ENCODE measurements at places on chromosomes 4 and X.

- peak; percentile 94 for DNase-seq
These were observed at the start of gene CAMK2D for GRCh38 chr4:113761620-113762185. TSS of gene CAMK2D (minus strand) at chr4:113761738. CDS start at chr4:113761068, 670 bp downstream.

DNA sequence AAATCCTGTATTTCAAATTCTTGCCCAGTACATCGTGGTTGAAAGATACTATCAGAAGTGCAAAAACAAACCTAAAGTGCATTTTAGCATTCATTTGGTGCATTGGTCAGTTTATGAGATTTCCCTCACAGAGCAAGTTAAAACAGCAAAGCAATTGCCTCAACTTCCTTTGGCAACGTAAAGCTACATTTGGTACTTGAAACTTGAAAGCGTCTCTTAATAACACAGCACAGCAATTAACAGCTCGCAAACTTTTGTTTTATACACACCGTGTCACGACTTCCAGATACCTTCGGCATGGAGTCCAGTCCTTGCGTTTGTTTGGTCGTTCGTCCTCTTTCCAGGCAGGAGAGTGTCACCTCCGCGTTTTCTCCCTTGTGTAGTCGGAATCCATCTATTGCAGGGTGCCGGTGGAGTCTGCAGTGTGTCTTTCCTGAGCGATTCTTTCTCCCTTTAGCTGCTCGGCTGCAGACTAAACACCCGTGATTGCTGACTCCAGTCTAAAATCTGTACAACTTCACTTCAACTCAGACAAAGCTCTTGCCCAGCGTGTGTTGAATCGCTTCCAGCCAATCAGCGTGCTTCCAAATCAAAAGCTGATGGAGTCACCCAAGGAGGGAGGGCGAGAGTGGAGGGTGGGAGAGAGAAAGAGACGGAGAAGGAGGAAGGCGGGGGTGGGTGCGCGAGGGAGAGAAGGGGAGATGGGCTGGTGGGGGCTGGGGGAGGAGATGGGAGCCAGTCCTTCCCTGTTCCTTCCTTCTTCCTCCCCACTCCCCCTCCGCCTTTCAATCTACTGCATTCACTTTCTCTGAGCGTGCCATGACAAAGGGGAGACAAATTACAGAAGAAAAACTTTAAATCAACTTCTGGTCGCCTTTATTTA lies at the start of gene PCDH18:
Gene PCDH18, minus strand, starts transcription at position 509 of the 883 bp plus-strand sequence. Its CDS starts 406 bp downstream, at position 103.
- peak; percentile 100 for DNase-seq

GRCh38 chr4:124803641-124804040 lies 91.1 kb upstream of the ANKRD50 start:
- DNase-seq, result peak; percentile 24

- DNase-seq, result no peak
These were observed 72.4 kb downstream of the COQ2 start for GRCh38 chr4:83212041-83212851.
